ENCODE measurements at places on chromosomes 16 and 17.
A peak's percentile ranks its signal among the peaks of the same experiment; 100 is the strongest.

GRCh38 chr16:19703172-19703889, 14.7 kb downstream of the KNOP1 start:
- DNase-seq, result no peak

DNA sequence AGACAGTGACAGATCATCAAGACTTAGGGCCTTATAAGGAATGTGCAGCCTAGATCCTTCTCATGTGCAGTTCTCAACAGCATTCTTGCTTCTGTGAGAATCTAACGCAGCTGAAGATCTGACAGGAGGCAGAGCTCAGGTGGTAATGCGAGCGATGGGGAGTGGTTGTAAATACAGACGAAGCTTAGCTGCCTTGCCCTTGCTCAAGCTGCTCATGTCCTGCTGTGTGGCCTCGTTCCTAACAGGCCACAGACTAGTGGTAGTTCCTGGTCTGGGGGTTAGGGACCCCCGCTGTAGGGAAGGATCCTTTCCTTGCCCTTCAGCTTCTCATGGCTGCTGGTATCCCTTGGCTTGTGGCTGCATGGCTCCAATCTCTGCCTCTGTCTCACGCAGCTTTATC, 10.3 kb upstream of the NTN1 start:
- DNase-seq, result no peak

- DNase-seq, result peak; percentile 45
These were observed at the start of gene NT5C3B for GRCh38 chr17:41835800-41836549. NT5C3B (minus strand) TSS chr17:41836232; CDS start chr17:41836193, 39 bp downstream.

DNA sequence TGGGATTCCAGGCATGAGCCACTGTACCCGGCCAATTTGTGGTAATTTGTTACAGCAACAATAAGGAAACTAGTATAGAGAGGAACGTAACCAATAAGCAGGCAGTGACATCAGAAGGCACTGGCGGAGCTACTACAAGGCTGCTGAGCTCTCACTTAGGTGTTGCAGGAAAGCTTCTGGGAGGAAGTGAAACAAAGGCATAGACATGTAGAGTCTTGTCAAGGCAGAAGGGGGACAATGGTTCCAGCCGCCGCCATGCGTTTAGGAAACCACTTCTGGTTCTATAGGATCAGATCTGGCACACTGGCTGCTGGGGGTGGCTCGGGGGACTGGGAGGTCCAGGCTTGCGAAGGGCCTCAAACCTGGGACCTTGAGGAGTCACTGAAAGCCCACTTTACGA, 9.4 kb upstream of the CPSF4L start:
- DNase-seq, result no peak

DNA sequence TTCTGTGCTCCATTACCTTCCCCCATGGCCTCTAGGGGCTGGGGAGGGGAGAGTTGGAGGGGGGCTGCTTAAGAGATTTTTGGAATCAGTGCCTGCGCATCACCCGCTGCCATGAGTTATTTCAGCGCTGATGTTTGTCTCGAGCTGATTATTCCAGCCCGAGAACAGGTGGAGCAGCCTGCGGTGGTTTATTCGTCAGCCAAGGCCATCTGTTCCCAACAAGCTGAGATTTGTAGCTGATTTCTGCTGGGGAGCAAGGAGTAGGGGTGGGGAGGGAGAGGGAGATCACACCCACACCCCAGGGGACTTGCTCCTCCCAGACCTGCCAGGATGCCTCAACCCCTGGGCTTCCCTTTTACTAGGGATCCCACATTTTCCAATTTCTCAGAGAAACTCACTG, 23.1 kb downstream of the PIPOX start:
- no peak for DNase-seq

GRCh38 chr17:36629252-36629847, 28.0 kb downstream of the MRM1 start:
- peak; percentile 67 for DNase-seq

DNA sequence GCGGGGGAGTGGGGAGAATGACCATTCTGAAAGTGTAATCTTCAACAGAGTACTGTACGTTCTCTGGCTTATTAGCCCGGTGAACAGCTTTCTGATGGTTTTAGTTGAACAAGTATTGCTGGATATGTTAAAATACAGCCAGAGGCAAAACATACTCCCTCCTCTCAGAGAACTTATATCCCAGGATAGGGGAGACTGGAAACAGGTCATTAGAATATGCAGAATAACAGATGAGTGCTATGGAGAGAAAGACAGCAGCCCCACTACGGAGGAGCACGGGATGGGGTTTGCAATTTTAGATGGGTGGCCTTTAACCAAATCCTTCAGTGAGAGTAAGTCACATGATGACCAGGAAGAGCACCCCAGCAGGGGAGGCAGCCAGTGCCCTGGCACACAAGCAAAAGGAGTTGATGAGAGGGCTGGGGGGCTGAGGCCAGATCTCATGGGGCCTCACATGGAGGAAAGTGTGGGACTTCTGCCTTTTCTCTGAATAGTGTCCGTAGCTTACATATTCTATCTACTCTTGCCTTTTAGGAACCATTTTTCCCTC, 43.1 kb upstream of the SEC14L1 start:
- DNase-seq, result no peak

DNA sequence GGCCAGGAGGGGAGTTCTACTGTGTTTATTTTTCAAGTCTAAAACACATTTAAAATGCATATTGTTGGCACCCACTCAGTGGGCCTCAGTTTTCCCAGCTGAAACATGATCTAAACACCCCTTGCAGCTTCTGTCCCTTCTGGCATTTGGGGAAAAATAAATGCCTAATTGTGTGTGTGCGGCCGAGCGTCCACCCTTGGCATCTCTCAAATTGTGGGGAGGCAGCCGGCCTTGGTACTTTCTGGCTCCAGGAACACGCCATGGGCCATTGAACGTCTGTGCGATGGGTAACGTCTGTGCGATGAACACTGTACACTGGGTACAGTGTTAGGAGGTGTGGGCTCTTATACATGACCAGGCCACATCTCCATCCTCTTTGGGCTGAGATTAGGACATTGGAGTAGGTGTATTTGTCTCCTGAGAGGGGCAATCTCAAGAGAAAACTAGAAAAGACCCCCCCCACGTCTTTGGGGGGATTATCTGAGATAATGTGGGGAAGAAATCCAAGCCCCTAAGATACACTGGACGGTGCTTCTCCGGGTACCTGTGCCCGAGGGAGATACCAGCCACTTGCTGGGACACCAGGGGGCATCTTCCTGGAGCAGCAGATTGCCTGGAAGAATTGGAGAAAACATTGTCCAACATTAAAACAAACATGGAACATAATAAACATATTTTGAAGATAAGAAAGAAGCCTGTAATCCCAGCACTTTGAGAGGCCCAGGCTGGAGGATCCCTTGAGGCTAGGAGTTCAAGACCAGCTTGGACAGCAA, 54.9 kb downstream of the RAB11FIP4 start:
- DNase-seq, result no peak

DNA sequence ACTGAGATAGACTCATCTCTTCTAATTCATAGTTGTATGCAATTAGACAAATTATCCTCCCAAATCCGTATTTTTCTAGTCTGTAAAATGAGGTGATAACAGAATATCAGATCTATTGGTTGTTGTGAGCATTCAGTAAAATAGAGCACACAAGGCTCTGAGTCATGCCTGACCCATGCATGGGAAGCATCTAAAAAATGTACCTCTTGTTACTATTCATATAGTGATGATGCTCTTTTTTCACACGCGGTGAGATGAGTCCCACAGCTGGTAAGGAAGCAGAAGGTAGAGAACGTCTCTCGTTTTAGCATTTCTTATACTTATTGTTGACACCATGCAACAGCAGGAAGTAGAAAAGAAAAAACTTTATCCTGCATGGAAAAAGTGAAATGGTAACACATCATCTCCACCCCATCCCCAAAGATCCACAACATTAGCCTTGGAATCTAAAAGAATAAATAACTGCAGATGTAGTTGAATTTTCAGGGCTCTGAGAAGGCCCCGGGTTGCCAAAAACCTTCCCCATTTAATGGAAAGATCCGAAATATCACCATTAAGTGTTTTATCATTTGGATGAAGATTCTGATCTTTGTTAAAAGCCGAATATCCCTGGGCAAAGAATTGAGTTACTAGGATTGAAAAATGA, 215.6 kb downstream of the TMEM114 start:
- DNase-seq, result no peak

DNA sequence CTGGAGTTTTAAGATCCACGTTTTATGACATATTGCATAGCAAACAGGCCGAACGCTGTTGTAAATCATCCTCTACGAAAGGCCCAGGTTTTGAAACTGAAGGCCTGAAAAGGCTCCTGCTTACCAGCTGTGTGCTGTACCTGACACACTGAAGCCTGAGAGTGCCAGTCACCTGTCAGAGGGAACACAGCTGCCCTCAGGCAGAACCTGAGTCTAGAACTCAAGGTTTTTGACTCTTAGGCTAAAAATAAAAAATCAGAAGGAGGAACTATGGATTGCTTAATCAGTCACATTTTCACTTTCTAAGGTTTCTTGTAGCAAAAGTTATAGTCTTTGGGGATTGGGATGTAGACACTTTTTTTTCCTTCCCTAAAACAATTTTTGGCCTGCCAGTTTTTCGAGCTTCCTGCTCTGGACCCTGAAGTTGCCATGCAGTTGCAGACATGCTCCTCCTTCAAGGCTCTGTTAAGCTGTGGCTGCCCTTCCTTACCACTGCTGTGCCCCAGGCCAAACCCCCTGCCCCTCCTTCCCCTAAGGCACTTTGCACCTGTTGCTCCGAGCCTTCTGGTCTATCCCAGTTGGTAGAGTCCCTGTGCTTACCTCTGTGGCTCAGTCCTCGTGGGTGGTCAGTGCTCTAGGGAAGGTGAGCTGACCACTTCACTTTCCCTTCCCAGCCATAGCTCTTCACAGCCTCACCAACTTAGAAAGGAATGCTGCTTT, 56.6 kb downstream of the TENT4B start:
- DNase-seq, result peak; percentile 50

GRCh38 chr17:75881678-75882454, 3.5 kb upstream of the TRIM47 start:
- no peak for DNase-seq

GRCh38 chr16:21654466-21654865, 2.1 kb upstream of the IGSF6 start:
- no peak for DNase-seq

DNA sequence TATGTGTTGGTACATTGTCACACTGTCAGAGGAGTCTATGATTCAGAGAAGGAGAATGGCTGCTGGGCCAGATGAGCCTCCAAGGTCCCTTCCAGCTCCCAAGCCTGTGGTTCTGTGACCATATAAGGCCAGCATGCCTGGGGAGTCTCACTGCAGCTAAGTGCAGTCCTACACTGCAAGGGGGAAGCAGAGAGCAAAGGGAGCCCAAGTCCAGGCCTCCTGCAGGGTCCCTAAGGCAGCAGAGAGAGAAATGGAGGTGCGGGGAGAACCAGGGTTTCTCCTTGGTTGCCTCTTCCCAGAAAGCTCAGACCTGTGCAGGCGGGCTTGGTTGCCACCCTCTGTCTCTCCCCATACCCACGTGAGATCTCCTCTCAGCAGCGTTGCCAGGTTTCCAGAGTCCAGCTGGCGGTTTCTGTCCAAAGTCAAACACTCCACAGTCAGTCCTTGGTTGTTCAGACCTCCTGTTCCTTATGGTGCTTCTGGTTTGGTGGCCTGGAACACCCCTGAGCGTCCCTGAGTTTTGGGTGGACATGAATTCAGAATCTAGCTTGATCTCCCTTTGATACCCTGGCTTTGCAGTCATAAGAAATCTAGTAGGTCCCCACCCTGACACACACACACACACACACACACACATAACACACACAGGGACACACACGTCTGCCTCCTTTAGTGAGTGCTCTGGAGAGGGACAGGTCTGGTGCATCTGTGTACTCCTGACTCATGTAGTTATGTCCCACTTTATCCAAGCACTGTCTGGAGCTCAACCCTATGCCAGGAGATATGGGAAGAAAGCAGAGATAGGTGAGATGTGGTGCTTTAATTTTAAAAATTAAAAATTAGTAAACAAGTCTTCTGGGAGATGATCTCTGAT, 78.8 kb downstream of the GNAO1 start:
- no peak for DNase-seq

GRCh38 chr17:44287651-44288050, 19.7 kb upstream of the SLC4A1 start:
- no peak for DNase-seq

DNA sequence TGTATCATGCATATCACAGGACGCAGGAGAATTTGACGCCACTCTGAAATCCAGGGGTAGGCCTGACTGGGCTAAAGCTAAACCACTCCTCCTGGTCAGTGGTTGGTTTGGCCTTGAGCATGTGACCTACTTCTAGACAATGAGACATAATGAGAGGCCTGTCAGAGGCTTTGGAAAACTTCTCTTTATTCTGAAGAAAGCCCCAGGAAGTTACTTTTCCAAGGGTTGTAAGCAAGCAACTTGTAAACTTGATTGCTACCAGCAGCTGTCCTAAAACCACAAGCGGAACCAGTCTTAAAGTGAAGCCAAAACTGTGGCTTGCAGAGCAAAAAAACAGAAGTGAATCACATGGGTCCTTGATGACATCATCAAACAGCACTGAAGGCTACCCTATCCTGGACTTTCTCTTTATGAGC, 138.2 kb upstream of the COX10 start:
- DNase-seq, result peak; percentile 71

GRCh38 chr16:81696961-81697615, 82.0 kb upstream of the PLCG2 start:
- DNase-seq, result peak; percentile 35

GRCh38 chr16:2469399-2470233, 1.5 kb upstream of the NTN3 start:
- no peak for DNase-seq

- DNase-seq, result no peak
These were observed 331.2 kb downstream of the MAF start for GRCh38 chr16:79269211-79269863.

- no peak for DNase-seq
These were observed 45.4 kb downstream of the KCNJ16 start for GRCh38 chr17:70120425-70120824.

- DNase-seq, result no peak
These were observed 28.7 kb downstream of the B9D1 start for GRCh38 chr17:19333736-19334290.

GRCh38 chr17:235831-236640, 54.6 kb upstream of the DOC2B start:
- no peak for DNase-seq

GRCh38 chr16:1487395-1488053, 1.2 kb downstream of the PTX4 start:
- DNase-seq, result no peak

DNA sequence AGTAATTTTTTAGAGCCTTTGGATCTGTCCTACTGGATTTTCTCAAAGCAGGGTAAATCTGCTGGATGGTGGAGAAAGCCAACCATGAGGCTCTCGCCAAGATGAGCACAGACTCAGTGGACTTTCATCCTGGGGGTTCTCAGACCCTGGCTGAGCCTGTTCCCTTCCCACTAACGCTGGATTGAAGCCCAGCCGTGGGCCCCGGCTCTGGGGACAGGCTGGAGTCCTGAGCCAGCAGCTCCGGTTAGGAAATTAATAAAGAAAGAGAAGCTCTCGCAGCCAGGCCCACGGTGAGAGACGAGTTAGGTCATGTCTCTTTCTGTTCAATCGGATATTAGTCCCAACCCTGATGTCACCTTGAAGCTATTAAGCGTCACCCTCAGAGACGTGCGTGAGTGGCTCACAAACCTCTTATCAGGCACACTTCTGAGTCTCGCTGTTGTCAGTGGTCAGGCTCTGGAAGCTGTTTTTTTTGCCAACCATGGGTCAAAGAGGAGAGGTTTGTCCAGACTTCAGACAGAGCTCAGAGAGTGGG, 27.1 kb downstream of the MEOX1 start:
- DNase-seq, result no peak

GRCh38 chr17:68011199-68011665, 15.0 kb upstream of the C17orf58 start:
- peak; percentile 80 for DNase-seq
